Fibroblast of lung (primary cell): ENCODE measurements at places on chromosomes 3 and 15.

DNA sequence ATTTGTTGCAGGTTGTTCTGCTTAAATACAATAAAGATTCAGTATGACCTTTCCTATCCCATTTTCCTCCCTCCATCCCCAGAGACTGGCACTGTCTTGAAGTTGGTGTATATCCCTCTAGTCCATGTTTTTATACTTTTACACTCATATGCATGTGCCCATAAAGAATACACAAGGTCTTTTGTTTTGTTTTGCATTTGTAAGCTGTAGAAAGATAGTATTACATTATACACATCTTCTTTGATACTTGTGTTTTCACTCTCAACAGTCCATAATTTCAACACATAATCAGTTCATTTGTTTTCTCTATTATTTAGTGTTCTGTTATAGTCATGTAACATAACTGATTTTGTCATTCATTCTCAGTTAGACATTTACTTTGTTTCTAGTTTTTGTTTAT lies 88.7 kb upstream of the AADACL2 start:
- no peak for DNase-seq

DNA sequence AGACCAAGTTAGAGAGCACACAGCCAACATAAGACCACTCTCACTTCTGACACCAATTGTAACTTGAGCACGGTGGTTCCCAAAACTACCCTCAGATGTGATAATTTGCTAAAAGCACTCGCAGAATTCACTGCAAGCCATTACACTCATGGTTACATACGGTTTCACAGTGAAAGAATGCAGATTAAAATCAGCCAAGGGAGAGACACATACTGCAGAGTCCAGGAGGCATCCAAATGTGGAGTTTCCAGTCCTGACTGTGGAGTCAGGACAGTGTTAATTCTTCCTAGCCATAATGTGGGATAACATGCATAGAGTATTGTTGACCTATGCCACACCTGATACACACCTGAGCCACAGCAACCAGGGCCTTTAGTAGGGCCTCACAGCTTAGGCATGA lies 956.4 kb downstream of the NTRK3 start:
- no peak for DNase-seq

- no peak for DNase-seq
Measured at GRCh38 chr3:103947062-103947461, 1419.6 kb upstream of the ALCAM start.

GRCh38 chr3:26193558-26193957 lies 403.7 kb downstream of the OXSM start:
- no peak for DNase-seq

DNA sequence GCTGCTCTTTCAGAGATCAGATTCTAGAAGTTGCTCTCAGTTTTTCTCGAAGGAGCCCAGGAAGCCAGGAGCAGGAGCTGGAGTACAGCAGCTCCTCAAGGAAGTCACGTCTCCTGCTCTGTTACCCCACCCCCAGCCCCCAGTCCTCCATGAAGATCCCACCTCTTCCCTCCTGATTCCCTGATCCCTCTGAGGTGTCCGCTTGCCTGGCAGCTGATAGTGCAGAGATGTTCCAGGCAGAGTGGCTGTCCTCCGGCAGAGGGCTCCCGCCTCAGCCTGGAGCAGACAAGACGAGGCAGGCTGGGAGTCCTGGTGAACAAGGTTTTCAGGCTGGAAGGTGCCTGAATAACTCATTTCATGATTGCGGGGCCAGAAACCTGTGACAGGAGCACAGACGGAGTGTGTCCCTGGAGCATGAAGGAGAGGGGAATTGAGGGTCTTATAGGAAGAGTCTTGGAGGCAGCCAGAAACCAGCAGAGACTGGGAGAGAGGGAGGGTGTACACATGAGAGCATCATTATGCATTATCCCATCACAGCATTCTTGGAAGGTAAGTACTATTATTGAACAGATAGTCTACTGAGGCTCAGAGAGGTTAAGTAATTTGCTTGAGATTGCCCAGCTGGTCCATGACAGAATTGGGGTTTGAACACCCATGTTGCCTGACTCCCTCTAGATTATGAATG lies 1.2 kb downstream of the HRH1 start:
- peak; percentile 81 for DNase-seq

DNA sequence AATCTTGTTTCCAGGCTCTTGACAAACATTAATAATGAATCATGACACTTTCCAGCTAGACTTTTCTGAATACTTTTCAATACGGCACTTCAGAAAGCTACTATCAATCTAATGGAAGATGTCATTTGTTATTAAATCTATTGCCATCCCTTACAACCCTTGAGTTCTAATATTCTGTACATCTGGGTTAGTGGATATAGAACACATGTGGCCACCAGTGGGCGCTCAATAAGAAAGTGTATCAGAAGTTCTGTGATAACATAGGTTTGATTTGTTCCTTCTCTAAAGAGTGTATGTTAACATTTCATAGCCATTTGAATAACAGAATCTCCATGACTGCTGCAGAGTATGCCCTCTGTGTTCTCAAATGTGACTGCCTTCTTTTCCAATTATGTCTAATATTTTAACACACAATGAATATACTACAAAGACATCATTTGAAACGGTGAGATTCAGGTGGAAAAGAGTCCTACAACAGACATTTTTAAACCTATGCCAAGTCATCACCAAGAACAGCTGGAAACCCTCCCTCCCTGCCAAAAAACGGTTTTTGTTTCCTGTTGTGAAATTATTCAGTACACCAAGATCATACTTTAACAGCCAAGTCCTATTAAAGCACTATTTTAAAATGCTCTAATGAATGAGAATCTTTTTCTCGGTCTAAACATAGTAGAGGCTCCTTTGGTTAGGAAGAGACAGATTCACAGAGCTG lies 22.2 kb downstream of the ALDH1A2 start:
- DNase-seq: peak; percentile 17

DNA sequence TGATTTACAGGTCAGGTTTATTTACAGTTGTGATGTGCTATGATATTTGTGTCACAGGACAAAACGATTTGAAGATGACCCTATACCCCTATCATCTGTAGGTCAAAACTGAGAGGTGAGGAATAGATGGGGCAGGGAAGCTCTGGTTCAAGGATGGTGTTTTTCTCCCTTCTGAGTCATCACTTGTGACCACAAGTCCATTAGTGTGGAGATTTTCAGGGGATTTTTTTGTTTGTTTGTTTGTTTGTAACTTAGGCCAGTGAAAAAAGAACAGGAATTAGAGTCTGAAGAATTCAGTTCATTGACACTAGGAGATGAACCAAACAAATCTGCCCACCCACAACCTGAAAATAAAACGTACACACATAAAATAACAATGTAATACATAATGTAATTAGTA lies 62.7 kb upstream of the FAM98B start:
- DNase-seq: no peak

DNA sequence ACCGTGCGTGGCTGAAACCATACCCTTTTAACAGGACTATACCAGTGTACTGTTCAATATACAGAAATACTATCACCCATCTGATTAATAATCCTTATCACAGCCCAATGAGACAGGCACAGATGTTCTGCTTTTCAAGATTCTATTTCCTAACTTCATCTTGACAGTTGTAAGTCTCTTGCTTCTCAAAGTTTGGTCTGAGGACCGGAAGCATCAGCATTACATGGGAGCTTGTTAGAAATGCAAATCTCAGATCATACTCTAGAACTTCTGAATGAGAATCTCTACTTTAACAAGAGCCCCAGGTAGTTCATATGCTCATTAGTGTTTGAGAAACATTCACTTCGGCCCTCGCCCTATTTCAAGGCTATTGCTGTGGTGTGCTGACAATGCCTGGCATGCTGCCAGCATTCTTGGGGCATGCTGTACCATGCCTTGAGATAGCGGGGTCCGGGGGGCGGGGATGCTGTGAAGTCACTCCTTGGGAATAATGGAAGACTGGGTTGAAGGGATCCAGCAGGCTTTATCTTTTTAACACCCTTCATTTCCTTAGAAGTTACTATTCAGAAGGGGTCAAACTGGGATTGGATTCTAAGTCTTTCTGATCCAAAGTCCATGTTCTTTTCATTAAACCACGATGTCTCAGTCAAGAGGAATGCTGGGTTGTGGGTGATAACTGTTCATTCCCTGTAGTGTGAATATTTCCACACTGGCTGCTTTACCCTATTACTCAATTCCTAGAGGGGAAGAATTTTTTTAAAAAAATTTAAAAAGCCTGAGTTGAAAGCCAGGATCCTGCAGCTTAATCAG lies 194.7 kb downstream of the LPP start:
- DNase-seq: peak; percentile 97

GRCh38 chr3:16999161-16999560 lies 114.4 kb downstream of the PLCL2 start:
- no peak for DNase-seq

GRCh38 chr3:125232401-125232800 lies 19.9 kb upstream of the SLC12A8 start:
- no peak for DNase-seq

- no peak for DNase-seq
Measured at GRCh38 chr3:180974286-180974685, 15.2 kb downstream of the DNAJC19 start.

DNA sequence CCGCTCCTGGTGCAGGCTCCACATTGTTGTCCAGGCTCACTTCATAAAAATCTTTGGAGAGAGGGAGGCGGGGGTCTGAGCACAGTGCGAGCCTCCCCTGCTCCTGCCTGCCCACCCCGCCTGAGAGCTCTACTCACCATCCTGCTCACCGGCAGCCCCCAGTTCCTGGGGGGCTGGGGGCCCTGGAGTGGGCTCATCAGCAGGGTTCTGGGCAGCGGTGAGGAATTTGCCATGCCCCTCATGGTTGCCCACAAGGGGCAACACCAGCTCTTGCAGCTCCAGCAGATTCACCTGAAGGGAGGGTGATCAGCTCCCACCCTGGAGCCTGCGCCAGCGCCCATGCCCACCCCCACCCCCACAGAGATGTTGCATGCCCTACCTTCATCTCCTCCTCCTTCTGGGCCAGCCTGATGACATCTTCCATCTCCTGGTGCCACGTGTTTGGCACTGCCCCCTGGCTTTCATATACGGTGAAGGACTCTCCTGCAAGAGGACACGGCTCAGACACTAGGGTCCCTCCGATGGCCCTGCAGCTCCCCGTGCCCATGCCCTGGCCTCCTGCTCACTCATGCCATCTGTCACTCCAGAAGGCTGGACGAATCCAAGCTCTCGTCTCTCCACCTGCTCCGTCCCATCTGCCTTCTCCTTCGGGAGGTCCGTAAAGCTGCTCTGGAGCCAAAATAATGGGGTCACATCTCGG lies 162.1 kb downstream of the TBC1D2B start:
- DNase-seq: no peak

- no peak for DNase-seq
Measured at GRCh38 chr3:52078781-52079560, 22.6 kb upstream of the DUSP7 start.

- DNase-seq: no peak
Measured at GRCh38 chr15:53979051-53979788, 979 bp downstream of the UNC13C start.

GRCh38 chr3:165206454-165207266 lies 10.5 kb upstream of the SLITRK3 start:
- DNase-seq: peak; percentile 81

DNA sequence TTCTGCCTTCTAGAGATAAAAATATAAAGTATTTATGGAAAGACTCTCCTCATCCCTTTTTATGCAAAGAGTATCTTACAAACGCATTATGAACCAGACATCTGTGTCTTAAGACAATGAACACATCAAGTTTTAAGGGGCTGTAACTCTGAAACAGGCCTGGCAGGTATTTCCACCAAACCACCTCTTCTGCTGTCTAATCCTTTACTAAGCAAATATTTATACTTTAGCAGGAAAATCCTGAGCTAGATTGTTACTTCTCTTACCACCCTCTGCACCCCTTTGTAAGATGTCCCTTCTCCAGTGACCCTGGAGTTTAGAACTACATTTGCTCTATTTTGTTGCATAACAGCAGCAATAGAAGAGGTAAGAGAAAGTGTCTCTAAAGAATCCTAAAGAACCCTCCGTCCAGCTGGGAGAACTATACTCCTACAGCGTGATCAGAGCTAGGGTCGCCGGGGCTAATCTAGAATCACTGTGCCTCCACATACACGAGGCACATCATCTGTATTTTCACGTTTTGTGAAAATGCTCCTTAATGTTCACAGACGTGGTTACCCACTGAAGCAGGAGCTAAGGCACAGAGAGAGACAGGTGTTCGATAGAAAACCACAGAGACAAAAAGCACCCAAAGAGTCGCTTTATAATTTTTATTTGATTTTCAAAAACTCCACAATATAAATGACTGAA lies 129.6 kb downstream of the FOXP1 start:
- DNase-seq: no peak

DNA sequence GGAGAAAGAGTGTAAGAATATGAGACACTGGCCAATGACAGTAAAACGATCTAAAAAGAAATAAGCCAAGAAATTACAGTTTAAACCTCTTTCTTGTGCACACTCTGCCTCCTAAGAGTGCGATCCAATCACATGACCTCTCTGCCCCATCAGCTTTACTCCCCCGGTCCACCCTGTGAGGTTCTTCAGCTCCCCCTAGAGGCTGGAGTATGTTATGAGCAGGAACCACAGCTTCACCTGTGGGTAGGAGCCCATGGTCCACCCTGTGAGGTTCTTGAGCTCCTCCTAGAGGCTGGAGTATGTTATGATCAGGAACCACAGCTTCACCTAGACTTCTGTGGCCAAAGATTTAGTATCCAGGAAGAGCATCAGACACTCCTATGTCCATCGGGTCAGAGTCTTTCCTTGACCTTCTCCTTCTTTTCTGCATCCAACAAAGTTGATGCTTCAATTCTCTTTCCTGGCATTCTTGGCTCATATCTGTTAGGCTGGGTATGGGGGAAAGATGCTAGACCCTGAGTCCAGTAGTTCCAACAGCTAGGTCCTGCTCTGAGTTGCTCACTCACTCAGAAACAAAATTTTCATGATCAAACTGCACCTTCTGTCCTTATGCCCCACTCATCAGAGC lies 164.0 kb downstream of the MINAR1 start:
- peak; percentile 73 for DNase-seq

DNA sequence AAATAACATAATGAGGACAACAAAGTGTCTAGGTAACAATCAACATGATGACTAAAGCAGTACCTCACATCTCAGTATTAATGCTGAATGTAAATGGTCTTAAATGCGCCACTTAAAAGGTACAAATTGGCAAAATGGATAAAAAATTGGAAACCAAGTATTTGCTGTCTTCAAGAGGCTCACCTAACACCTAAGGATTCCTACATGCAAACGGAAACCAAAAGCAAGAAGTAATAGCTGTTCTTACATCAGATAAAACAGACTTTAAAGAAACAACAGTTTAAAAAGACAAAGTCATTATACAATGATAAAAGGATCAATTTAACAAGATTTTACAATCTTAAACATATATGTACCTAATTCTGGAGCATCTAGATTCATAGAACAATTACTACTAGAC lies 22.5 kb downstream of the CSNK1G1 start:
- no peak for DNase-seq

GRCh38 chr15:38696109-38696727 lies 131.6 kb upstream of the RASGRP1 start:
- no peak for DNase-seq

GRCh38 chr15:66484539-66485112 lies 12.9 kb downstream of the SNAPC5 start:
- DNase-seq: no peak

GRCh38 chr3:72848703-72849081 lies 447 bp upstream of the SHQ1 start:
- DNase-seq: no peak
